ENCODE measurements at places on chromosomes 6 and 20. TPM values are rescaled to one million over a fixed set of nuclear protein-coding genes. Genes with fewer than 3 reads are reported as not detected.

DNA sequence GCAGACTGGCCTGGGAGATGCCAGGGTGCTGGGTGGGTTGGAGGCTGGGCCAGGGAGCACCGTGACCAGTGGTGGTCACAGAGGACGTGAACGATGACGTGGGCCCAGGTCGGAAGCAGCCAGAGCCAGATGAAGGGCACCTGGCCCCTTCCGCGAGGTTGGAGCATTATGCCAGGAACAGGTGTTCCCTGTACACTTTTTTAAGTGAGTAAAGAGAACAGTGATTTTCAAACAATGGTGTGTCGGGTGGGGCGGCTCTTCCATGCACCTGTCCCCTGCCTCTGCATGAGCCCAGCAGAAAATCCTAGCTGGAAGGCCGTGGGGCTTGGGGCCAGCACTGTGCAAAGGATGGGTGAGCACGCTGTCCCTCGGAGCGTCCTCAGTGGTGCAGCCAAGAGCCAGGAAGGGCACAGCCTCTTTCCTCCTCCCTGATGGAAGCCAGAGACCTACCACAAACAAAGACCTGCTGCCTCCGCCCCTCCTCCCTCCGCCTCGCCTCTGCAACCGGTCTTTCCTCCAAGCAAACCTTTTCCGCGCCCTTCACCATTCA is 350.5 kb downstream of the ZFAND3 start:
- no peak for DNase-seq
- no peak overlapping the region for H3K4me3 ChIP-seq
- peaks cover 5% of the 10 kb centered on the region for H3K4me1 ChIP-seq

GRCh38 chr6:115885636-115886366 is 174.9 kb downstream of the FRK start:
- DNase-seq: no peak
- no peaks in the 10 kb centered on the region for H3K36me3 ChIP-seq
- no peak overlapping the region for H3K4me3 ChIP-seq
- no peaks in the 10 kb centered on the region for H3K4me1 ChIP-seq

GRCh38 chr20:51368461-51369211 is 173.9 kb downstream of the NFATC2 start:
- peaks cover 4% of the 10 kb centered on the region for H3K4me1 ChIP-seq
- H3K27ac ChIP-seq: no peak overlapping the region
- H3K36me3 ChIP-seq: no peaks in the 10 kb centered on the region
- no peak overlapping the region for H3K4me3 ChIP-seq

- peak; percentile 31 for DNase-seq
- no peak overlapping the region for H3K4me3 ChIP-seq
- H3K36me3 ChIP-seq: no peaks in the 10 kb centered on the region
- H3K4me1 ChIP-seq: no peaks in the 10 kb centered on the region
These were observed 31.3 kb upstream of the BMP2 start for GRCh38 chr20:6735942-6736845.

The CFAP206 gene
- 116 TPM for polyA plus RNA-seq

The MAPK13 gene
- 109 TPM for polyA plus RNA-seq

The CLIC5 gene
- 17.1 TPM for polyA plus RNA-seq

The FABP7 gene
- not detected for polyA plus RNA-seq
